NCI-H1092 treated with DMSO at 0.1 percent for 48 hours (cell line): ENCODE measurements at places on chromosomes 3 and 15.
A peak's percentile ranks its signal among the peaks of the same experiment; 100 is the strongest.

DNA sequence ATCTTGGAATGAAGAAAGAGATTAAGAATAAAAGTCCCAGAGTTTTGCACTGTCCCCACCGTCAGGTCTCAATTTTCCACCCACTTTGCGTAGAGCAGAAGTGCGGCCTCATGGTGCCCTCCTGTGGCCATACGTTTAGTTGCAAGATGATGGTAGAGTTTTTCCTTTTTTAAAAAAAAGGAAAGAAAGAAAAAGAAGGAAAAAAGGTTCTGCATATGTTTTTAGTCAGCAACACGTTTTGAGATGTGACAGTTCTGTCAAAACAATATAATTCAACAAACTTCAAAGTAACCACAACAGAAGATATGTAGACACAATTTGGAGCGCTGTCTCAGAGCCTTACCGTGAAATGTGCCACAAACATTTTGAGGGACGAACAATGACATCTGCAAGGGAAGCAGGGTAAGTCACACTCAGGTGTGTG is 24.6 kb downstream of the EBLN2 start:
- DNase-seq = peak; percentile 23

DNA sequence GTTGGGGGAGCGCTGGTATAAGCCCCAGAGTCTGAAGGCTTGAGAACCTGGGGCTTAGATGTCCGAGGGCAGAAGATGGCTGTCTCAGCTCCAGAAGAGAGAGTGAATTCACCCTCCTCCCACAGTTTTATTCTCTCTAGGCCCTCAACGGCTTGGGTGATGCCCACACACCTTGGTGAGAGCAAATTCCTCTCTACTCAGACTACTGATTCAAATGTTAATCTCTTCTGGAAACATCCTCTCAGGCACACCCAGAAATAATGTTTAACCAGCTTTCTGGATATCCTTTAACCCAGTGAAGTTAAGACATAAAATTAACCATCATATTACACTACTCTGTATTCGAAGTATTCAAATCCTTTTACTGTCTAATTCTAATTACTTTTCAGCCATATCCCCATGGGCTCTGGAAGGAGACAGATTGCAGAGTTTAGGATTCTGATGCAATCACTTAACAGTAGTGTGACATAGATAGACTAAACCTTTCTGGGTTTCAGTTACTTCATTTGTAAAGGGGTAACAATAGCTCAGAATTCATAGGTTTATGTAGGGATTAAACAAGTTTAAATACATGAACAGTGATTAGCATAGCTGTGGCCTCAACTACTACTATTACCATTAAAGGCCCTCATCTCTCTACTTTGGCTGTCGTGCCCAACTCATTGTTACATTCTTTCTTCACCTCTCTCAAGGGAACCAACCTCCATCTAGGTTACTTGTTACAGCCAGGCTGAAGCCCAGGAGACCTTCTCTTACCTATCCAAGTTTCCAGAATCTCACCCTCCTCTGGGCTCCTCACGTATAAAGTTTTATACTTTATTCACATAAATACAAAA is 25.7 kb upstream of the ANO10 start:
- DNase-seq = no peak

DNA sequence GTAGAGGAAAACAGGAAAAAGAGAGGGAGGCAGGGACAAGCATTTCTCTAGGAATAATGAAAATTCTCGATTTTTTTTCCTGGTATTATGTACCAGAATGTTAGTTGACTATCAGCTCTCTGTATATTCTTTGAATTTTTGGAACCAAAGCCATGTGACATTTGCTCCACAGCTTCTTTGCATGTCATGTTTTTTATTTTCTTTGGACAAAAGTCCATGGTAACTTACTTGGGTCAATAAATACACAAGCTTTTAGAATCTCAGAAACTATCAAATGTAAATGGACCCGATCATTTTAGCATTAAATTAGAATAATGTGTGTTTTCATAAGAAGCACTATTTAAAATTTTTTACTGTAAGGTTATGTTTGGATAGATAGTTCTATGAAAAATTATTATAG is 320.5 kb downstream of the ZIC1 start:
- DNase-seq = no peak

GRCh38 chr3:126142652-126143051 is 37.7 kb downstream of the ALDH1L1 start:
- DNase-seq = no peak

DNA sequence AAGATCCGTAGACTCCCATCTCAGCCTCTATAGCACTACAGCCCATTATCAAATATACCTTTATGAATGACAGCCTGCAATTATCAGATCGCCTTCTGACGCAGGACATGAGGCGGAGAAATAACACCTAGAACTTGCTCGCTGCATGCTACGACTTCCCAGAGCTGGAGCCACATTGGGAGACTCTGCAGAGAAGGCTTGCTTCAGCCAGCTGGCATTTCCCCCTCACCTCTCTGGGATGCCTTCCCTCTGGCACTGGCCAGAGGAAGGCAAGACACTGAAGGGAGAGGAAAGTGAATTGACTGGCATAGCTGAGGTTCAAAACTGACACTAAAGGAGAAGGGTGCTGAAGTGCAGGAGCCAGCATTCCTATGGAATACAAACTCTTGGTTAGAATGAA is 131.7 kb downstream of the GABRB3 start:
- DNase-seq = no peak

DNA sequence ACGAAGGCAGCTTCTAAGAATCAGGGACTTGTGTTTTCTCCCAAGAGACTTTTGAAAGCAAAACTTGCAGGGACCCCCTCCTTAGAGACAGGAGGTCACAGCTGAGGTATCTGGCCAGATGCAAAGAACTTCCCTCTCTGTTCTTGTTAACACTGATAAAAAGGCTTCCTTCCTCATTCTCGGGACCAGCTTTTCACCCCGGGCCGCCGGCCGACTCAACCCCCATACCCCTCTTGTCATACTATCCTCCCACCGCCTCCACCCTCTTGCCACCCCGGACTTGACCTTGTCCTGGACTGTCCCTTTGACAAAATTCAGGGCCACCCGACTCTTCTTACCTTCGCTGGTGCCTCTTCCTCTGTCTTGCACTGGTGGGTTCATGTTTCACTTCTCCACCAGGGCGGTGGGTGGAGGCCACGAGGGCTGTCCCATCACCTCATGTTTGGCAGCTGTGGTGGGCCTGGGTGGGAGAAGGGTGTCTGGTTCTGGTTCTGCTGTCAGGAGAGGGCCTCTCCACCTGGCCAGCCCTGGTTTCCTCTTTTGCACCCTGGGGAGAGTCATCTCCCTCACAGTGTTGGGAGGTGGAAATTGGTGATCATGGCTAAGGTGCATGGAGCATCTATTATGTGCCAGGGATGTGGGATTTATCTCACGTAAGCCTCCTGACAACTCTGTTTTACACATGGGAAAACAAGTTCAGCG is 32.5 kb downstream of the BHLHE40 start:
- no peak for DNase-seq

GRCh38 chr3:123568034-123568433 is 16.8 kb downstream of the HACD2 start:
- no peak for DNase-seq

DNA sequence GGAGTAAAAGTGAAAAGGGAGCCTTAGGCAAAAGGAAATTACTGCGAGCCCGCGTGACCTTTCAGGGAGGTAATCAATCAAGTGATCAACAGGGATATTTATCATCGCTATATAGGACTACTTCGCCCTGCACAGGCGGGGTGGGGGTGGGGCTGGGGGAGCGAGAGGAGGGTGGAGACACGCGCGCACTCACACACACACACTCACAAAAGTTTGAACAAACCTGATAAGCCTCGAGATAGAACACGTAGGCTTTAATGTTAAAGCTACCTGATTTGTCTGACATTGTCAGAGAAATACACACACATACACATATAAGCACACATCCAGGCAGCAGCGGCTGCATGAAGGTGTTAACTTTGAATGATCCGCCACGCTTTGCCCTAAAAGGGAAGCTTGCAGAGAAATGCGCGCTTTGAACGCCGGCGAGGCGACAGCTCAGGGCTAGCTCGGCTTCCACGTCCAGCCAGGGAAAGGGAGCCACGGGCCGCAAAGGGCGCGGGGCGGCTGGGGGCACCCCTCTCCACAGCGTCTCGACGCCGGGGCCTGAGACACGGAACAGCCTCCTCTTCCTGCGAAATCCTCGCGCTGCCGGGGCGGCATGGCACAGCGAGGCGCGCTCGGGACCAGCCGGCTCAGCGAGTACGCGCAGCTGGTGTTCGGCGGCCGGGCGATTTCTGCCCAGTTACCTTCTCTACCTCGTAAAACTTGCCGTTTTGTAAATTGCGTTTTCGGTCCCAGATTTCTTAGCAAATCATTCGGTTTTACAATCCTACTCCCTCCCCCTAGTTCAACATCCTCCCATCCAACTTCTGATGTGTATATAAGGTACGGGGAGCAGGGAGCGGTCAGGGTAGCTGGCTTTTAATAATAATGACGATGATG is 4.8 kb upstream of the MECOM start:
- peak; percentile 59 for DNase-seq

- no peak for DNase-seq
Observed at GRCh38 chr3:119937229-119937628, 155.3 kb downstream of the NR1I2 start.

DNA sequence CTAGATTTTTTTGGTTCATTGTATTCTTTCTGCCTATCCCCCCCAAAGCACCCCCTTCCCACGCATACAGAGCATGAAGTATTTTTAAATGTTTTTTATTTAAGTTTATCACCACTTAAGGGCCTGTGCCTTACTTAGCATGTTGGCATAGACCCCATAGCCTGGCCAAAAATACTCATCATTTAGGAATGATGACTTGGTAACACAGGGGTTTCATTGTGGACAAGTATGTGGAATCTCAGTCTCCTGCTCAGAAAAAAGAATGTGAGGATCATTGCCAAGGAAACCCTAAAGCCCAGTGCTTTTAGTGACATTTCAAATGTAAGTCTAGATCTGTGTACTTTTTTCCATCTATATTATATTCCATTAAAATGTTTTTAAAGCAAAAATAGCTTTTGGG is 146.3 kb downstream of the ALCAM start:
- DNase-seq = no peak

DNA sequence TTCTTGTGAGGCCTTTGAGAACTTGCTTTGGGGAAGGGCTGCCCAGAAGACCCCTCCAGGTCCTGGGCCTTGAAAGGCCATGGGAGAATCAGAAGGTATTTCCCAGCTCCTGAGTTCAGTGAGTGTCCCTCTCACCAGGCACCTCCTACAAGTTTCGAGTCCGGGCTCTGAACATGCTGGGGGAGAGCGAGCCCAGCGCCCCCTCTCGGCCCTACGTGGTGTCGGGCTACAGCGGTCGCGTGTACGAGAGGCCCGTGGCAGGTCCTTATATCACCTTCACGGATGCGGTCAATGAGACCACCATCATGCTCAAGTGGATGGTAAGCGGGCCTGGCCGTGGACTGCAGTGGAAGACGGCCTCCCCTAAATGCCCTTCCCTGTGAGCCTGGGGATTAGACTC is 68.3 kb downstream of the BOC start:
- DNase-seq = no peak

DNA sequence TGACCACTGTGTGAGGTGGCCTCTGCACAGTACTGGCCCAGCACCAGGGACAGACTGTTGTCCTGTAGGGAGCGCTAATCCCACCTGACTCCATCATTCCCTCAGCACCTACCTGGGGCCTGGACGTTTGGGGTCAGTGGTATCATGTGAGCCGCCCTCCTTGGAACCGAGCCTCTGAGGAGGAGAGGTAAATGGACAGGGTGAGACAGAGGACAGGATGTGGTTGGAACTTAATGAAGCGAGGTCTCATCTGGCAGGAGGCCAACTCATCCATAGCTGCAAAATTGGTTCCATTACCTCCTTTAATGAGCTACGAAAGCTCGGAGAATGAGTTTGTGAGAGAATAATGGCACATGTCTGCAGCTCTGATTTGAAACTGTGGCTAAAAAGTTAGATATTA is 13.9 kb downstream of the MAPKAPK3 start:
- DNase-seq = peak; percentile 45

DNA sequence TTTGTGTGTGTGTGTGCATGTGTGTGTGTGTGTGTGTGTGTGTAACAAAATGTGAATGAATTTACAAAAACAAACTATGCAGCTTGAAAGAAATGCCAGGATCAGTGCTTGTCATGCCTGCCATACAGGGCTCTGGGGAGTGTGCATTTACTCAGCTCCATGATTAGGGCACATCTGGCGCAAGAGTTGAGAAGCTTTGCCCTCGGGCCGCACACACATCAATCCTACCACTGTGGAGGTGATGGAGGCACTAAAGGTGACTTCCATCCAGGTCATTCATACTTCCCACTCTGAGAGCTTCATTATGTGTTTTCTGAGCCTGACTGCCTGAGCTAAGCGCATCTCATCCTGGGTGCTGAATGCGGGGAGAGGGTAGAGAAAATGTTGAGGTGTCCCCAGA is 72.0 kb upstream of the ZBED2 start:
- DNase-seq = no peak

DNA sequence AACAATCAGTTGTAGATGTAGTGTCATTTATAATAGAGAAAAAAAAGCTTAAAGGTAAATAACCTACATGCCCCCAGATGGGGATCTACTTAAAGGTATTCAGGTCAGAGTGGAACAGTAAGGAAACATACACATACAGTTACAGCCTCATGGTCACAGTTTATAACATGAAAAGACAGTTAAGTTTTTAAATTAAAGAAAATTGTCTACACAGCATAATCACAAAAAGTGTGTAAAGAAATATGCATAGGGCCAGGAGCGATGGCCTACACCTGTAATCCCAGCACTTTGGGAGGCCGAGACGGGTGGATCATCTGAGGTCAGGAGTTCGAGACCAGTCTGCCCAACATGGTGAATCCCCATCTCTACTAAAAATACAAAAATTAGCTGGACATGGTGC is 6.8 kb downstream of the RHOV start:
- no peak for DNase-seq

- DNase-seq = no peak
Observed at GRCh38 chr3:122928396-122929187, 99.0 kb downstream of the SEMA5B start.

DNA sequence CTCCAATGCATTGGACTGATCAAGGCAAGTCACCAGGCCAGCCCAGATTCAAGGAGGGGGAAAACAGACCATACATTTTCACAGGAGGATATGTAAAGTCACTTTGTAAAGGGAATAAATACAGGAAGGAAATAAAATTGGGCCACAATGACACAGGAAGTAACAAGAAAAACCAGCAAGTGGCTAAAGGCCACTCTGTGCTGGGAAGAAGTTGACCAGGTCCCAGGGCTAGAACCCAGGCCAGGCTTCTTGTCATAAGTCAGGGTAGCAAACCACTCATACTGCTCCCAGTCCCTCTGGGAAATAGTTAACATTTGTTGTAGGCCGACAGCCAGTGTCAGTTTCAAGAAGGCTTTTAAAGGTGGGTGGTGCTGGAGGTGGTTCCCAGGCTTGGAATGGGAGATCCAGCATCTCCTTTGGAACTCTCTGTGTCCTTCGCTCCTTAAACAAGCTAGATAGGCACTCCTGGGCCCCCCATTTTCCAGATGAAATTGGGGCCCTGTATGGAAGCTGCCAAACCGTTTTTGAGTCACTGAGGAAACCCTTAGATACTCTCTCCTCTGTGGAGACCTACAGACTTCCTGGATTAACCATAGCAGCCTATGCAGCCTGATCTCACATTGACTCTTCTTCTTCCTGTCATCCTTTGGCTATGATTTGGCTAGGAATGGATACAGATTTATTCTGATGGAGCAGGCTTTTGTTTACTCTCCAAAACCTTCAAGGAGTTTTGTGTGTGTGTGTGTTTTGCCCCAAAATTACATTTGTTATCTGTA is 14.7 kb upstream of the EDC3 start:
- DNase-seq = no peak
